ENCODE measurements at places on chromosomes 3 and 15.

- no peak for DNase-seq
Measured at GRCh38 chr3:124489506-124489905, 240.7 kb upstream of the UMPS start.

- no peak for DNase-seq
Measured at GRCh38 chr3:56357266-56357665, 111.0 kb downstream of the ERC2 start.

- no peak for DNase-seq
Measured at GRCh38 chr15:32855942-32856341, 138.1 kb downstream of the GREM1 start.

GRCh38 chr3:8816106-8816505 is 46.7 kb upstream of the OXTR start:
- DNase-seq, result no peak

DNA sequence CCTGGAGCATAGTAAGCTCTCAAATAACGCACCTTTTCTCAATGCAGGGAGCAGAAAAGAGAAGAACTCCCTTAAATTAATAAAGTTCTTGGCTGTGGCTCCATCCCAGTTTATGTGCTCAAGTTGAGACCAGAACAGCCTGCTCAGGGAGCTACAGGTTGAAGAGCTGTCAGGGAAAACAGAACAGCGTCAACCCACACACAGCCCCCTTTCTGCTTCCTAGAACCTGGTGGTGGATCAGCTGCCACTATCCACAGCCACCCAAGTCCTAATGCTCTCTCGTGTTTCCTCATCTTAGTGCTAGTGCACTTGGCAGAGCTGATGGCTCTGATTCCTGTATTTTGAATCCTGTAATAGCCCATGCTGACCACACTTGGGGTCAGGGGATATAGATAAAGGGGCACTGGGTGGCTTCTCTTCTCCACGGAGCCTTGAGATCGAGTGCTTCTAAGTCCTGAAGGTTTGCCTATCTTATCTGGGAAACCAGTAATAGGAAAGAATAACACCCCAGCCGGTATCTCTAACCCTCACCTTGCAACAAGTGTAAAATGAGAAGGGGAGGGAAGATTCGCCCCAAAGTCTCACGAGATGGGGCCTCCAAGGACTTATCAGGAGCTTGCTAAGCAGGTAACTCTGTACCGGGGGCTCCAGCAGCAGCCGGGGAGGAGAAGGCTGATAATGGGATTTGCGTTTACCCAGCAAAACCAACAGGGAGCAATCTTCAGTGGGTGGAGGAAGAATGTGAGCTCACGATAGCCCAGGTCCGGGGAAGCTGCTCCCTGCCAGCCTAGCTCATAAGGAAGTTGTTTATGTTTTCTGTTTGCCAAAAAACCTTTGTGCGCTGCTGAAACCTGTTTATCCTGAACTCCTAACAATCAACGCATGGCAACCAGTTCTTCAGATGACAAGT is 136.2 kb upstream of the ICE2 start:
- DNase-seq, result no peak

DNA sequence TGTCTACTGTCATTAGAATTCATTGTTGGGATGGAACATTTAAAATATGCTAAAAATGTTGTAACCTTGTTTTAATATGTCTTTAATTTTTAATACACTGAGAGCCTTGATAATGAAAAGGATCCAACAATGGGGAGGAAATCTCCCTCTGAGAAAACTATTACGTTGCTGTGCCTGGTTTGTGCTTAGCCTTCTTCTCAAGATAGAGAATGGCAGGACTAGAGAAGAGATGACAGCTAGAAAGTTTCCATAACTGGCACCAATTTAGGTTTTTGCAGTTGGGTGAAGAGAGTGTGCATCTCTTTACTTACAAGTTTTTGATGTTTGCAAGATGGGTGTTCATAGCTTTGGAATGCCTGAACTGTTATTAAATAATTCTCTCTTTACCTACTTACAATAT is 42.6 kb upstream of the NANOGP8 start:
- no peak for DNase-seq

- DNase-seq, result no peak
Measured at GRCh38 chr3:123258359-123258758, 56.6 kb downstream of the SEC22A start.

DNA sequence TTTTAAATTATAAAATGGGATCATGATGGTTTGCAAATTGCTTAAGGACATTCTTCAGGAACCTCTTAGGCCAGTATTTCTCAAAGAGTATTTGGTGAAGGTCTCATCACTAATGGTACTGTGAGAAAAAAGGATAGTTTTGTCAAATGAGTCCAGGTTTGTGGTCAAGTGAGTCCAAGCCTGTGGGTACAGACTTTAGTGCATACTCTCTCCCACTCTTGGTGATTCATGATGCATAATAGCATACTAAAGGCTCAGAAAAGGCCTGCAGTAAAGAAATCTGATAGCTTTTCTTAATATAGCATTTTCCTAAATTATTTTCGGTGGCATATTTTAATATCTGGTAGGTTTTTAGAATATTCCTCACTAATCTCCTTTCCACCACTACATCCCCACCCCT is 20.0 kb downstream of the BOC start:
- no peak for DNase-seq

DNA sequence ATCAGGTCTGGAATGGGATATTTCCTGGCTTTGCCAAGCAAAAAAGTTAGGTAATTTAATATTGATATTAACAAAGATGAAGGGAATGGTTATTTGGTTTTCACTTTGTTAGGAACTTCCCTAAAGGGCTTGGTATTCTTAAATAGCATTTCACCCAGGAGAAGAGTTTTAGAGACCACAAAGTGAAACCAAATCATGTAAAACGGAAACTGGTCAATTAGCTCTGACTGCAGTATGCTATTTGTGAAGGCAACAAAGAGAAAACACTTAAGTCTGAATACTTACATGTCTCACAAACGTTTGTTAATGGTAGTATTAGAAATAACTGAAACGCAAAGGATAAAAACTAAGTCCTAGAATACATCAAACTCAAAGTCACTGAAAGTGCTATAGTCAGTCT is 32.4 kb upstream of the SETMAR start:
- no peak for DNase-seq

- no peak for DNase-seq
Measured at GRCh38 chr3:149332771-149333170, 665 bp downstream of the TM4SF18 start.

GRCh38 chr3:102353148-102353547 is 81.7 kb upstream of the ZPLD1 start:
- no peak for DNase-seq

DNA sequence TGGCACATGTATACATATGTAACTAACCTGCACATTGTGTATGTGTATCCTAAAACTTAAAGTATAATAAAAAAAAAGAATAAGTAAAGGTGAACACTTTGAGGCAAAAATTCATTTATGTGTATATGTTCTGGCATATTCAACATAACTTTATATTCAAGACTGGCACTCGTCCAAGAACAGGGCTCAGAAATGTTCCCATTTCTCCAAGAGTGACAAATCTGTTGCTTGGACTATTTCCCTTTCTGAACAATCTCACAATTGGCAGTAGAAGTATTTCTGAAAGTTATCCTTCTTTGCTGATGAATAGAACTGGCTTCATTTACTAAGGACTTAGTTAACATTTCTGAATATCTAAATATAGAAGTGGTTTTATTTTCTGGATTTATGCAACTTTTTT is 212.8 kb downstream of the ADAMTSL3 start:
- DNase-seq, result no peak

DNA sequence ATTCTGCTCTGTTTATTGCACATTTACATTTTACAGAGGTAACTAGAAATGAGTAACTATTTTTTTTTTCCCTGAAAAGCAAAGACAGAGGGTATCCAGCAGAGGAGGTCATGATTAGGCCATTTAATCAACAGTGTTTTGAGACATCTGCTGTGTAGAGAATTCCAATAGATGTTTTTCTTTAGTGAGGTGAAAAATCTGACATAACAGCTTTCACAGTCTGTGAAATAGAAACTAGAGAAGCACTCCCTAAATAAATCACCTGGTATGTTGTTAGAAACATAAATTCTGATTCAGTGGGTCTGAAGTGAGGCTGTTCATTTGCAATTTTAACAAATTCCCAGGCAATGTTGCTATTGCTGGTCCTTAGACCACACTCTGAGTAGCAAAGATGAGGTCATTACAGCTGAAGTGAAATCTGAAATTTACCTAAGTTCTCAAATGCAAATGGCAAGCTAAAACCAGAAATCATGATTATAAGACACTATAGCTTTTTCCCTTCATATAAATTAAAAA is 329.2 kb upstream of the LRRC3B start:
- DNase-seq, result no peak

- DNase-seq, result no peak
Measured at GRCh38 chr3:47515864-47516319, 2.4 kb upstream of the ELP6 start.

- DNase-seq, result no peak
Measured at GRCh38 chr3:104951426-104951825, 415.3 kb upstream of the ALCAM start.

DNA sequence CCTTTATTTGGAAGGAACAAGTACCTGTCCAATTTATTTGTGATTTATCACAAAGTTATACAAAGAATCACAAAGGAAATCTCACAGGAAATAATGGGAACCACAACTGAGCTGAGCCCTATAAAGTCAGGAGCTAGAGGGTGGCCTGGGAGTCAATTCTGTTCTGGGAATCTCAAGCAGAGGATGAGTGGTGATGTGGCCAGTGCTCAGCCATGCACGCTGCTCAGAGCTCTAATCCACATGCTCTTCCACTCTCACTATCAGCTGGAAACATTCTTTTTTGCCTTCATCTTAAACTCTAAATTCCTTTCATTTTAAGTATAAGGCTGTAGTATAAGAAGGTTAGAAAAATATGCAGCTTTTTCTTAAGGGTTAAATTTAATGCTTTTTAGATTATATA is 36.6 kb downstream of the UACA start:
- no peak for DNase-seq

GRCh38 chr3:136396916-136397315 is 146.8 kb downstream of the PCCB start:
- DNase-seq, result no peak

DNA sequence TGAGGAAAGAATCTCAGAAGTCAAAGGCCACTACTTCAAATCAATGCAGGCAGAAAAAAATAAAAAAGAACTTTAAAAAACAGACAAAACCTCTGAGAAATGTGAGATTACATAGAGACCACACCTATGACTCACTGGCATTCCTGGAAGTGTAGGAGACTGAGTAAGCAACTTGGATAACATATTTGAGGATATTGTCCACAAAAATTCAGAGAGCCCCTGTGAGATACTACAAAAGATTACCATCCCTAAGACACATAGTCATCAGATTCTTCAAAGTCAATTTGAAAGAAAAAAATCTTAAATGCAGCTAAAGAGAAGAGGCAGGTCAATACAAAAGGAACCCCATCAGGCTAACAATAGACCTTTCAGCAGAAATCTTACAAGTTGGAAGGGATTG is 887.3 kb downstream of the NTRK3 start:
- DNase-seq, result no peak

DNA sequence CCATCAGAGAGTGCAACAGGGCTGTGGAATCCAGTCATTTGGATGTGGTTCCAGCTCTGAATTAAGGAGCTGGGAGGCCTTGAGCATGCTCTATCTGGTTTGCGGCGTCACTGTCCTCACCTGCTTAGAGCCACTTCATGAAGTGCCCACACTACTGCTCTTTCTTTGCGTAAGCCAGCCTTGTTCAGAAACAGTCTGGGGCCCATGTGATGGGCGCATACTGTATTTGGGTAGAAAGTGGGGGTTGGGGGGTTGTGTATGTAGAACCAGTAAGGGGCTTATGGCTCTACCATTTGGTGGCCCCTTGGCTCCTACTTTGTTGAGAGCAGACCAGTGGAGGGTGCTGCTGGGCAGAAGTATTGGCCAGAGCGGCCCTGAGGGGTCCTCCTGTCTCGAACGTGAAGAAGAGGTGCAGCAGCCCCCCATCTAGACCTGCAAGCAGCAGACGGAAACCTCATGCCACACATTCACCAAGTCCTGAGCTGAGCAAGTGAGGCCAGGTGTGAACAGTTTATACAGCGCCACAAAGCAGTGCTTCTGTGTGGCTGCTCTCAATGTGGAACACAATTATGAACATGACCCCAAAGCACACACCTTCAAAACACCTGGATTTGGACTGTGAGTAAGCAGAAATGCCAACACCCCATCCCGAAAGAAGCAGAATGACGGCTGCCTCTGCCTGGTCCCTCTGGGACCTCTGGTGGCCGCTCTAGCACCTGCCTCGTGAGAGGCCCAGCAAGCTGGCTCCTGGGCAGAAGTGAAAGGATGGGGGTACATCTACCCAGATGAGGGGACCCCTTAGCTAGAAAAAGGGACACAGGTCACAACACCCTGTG is 26.6 kb downstream of the SRPRB start:
- no peak for DNase-seq

DNA sequence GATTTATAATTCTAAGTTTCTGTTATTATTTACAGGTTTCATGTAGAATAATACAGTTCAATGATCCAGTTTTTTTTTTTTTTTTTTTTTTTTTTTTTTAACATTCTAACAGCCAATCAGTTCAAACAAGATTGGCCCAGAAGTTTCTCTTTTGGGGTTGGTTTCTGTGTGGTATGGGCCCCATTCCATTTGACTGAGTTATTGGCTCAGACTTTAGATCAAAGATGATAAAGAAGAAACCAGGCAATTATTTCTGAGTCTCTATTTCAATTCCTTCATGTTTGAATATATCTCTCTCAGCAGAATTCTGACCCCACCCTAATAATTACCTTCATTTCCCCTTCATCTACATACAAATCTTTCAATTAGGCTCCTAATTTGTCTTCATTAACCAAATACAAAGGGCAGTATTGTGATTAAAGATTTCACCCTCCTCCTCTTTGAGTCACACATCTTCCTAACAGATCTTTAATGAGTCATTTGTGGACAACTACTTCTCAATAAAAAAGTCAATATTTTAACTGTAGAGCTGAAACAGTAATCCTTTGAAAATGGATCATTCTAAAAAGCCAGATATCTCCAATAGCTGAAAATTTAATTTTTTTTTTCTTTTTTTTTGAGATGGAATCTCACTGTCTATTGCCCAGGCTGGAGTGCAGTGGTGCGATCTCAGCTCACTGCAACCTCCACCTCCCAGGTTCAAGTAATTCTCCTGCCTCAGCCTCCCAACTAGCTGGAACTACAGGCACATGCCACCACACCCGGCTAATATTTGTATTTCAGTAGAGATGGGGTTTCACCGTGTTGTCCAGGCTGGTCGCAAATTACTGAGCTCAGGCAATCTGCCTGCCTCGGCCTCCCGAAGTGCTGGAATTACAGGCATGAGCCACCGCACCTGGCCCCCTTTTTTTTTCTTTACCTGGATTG is 878.8 kb downstream of the NAALADL2 start:
- DNase-seq, result no peak

GRCh38 chr15:66771351-66771650 is 69.3 kb downstream of the SMAD6 start:
- no peak for DNase-seq
